Hematopoietic multipotent progenitor cell (in vitro differentiated cells): ENCODE measurements at places on chromosomes 11 and 22.
A peak's percentile ranks its signal among the peaks of the same experiment; 100 is the strongest.

- DNase-seq: no peak
These were observed 11.8 kb downstream of the SMPD1 start for GRCh38 chr11:6402061-6402470.

GRCh38 chr22:37207981-37208380, 4.3 kb downstream of the SSTR3 start:
- no peak for DNase-seq

- DNase-seq: no peak
These were observed 87.8 kb upstream of the SLC22A12 start for GRCh38 chr11:64503186-64503753.

DNA sequence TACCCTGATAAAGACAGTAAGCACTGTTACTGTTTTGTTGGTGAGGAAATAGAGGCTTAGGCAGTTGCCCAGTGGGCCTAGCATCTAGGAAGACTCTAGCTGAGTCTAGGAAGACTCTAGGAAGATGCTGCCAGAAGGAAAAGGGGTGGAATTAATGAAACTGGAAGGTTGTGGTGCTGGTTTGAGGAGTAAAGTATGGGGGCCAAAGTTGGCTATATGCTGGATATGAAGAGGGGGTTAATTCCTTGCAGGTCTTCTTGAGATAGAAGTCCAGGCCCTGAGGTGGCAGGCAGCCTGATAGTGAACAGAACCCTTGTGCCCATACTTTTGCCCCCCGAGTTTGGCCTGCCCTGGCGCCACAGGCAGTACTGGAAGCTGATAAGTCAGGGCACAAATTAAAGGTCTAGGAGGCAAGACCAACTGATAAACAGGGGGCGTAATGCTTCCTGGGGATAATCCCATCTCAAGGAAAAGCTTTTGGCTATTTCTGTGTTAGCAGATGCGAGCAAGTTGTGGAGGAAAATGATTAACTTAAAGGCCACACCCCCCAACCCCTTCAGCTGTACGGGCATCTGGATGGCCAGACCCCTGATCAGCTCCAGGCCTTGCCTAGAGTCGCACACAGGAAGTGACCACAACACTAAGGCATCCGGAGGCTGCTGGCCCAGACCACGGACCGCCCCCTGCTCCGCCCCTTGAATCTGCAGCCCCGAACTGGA, 3.1 kb downstream of the ILK start:
- DNase-seq: peak; percentile 74

GRCh38 chr11:88521799-88522201, 184.3 kb upstream of the CTSC start:
- DNase-seq: no peak

GRCh38 chr22:31239771-31240370, 27.8 kb downstream of the LIMK2 start:
- DNase-seq: no peak
